ENCODE measurements at places on chromosomes 5 and 9.

GRCh38 chr5:72394688-72395087 is 74.5 kb downstream of the PTCD2 start:
- DNase-seq = no peak

DNA sequence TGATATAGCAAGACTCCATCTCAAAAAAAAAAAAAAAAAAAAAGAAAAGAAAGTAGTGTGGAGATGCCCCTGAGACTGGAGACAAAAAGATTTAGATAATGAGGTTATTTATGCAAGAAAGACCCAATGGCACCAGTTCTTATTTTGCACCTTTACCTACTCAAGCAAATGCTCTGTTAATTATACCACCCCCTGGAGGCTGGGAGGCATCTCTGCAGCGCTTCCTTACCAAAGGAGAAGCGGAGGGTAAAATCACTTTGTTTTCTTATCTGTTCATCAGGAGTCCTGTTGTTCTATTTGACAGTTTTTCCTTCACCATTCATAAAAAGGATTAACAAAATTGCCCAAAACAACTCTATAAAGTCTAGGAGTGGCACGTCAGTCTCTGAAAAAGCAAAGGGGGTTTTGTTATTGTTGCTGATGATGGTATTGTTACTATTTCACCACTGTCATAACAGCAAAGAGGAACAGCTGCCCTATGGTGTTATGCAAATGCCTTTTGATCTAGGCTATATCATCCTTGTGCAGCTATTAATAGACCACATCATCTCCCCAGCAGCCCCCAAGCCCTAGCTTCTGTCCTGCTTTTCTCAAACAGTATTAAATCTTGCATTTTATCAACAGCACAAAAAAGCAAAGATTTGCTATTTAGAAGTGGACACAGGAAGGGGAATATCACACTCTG is 174.0 kb downstream of the PALM2AKAP2 start:
- no peak for DNase-seq

- DNase-seq = no peak
These were observed 123.3 kb upstream of the SLIT3 start for GRCh38 chr5:169424279-169424655.

- DNase-seq = no peak
These were observed 87.0 kb downstream of the ANGPTL2 start for GRCh38 chr9:127035423-127035822.

- DNase-seq = peak; percentile 1
These were observed 615.0 kb upstream of the CHD1 start for GRCh38 chr5:99543841-99544240.

DNA sequence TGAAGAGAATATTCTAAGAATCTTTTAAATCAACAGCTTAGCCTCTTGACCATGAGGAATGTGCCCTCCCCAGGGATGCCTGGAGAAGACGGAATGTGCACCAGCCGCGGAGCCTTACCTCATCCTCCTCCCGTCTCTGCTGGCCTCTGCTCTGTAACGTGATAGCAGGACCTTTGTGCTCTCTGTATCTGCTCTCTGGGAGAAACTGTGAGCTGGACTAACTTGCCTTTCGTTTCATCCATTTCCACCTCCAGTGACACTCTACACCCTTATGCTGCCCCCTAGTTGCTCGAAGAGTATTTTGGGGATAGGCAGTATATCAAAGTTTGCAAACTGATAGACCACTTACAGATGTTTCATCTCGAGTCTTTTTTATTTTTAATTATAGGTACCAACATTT is 141.4 kb downstream of the NPR3 start:
- peak; percentile 59 for DNase-seq

DNA sequence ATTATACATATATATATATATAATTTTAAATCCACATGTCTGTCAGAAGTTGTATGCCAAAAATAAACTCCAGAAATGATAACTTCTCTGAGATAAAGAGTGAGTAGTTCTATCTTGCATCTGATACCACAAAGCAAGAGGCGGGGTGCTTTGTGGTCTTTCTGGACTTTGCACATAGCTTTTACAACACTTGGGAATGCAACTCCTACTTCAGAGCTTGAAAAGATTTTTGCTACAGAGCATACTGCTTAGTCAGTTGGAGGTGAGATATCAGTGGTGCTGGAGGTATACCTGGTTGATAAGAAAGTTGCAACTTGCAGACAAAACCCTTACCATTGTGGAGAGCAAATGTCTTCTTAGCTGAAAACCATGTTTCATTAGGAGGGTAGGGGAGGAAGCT is 1384.5 kb upstream of the NUDT12 start:
- DNase-seq = no peak

GRCh38 chr5:59000211-59000610 is 417.3 kb downstream of the RAB3C start:
- DNase-seq = no peak

DNA sequence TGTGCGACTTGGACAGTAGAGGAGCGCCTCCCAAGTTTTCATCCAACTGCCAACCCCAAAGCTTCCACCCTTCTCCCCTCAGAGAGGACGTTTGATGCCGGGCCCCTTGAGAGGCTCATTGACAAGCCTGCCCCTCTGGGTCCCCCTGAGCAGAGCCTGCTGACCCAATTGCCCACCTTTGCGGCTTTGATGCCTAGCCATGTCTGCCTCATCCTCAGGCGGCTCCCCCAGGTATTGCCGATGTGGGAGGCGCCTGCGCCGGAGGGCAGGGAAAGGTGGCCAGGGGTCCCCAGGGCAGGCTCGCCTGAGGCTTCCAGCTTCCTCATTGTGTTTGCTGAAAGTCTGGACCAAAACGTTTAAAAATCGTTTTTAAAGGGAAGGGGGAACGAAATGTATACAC is 1.4 kb downstream of the ODF2 start:
- no peak for DNase-seq

DNA sequence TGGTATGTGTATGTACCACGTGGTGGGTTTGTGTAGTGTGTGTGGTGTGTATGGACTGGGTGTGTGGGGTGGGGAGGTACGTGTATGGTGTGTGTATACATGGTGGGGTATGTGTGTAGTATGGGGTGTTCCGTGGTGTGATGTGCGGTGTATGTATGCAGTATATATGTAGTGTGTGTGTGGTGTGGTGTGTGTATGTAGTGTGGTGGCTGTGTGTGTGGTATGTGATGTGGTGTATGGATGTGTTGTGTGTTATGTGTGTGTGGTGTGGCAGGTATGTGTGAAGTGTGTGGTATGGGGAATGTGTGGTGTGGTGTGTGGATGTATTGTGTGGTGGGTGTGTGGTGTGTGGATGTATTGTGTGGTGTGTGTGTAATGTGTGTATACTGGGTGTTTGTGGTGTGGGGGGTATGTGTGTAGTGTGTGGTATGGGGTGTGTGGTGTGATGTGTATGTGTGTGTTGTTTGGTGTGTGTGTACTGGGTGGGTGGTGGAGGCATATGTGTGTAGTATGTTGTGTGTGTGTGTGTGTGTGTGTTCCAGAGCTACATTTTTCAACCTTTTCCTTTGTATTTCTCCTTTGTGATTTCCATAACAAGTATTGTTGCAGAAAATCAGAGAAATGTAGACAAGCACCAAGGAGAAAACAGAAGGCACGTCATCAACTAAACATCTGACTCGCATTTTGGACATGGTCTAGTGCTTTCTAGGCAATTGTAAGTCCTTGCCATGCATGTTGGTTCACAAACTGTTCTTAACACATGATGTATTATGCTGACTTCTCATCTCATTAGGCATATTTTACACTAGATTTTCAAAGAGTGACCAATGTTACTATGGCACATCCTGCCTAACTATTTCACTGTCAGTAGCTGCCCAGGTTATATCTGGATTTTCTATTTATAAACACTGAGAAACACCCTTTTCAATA is 13.2 kb downstream of the SEMA4D start:
- no peak for DNase-seq

DNA sequence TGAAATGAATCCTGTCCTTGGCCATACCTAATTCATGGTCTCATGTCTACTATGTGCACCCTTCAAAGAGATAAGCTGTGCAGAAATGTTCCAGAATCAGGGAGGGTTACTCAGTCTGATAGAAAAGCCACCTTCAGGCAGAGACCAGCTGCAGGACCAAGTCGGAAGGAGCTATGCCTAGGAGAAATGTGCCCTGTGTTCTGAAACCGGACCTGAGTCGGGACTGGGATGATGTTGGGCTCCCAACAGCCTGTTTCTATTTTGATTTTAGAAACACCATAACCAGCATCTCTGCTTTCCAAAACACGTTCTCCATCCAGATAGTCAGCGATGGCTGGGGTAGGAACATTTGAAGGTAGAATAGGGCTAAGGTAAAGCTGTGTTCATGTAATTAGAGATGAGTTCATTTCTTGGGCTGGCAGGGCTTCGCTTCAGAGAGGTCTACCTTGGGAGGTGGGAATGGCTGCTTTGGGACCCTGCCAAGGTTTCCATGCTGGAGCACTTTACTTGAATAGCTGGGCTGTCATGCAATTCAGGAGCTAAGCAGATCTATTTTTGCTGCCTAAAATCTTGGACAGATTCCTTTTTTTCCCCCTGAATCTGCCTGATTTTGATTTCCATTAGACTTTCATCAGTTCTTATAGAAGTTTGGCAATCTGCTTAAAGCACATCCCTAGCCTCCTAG is 2.8 kb downstream of the ADCY2 start:
- DNase-seq = no peak

GRCh38 chr5:1788828-1789227 is 10.8 kb downstream of the MRPL36 start:
- no peak for DNase-seq

DNA sequence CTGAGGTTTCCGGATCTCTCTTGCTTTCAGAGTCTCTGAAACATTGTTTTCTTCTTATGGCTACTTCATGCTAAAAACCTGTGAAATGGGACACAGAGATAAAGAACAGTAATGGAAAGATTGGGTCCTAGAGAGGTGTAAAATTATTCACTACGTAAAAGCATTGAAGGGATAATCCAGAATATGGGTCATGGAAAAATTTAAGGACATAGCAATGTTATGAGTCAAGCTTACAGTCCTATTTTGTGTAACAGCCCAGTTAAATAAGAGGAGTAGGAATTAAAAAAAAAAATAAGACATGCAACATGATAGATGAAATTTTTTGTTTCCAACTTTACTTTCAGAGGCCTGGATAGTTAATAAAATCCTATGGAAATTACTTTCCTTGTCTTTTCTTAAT is 61.9 kb upstream of the ELL2 start:
- DNase-seq = peak; percentile 54

GRCh38 chr9:99513441-99514112 is 291.5 kb downstream of the SEC61B start:
- DNase-seq = no peak

- DNase-seq = no peak
These were observed 265.2 kb upstream of the IRX1 start for GRCh38 chr5:3330442-3330841.

DNA sequence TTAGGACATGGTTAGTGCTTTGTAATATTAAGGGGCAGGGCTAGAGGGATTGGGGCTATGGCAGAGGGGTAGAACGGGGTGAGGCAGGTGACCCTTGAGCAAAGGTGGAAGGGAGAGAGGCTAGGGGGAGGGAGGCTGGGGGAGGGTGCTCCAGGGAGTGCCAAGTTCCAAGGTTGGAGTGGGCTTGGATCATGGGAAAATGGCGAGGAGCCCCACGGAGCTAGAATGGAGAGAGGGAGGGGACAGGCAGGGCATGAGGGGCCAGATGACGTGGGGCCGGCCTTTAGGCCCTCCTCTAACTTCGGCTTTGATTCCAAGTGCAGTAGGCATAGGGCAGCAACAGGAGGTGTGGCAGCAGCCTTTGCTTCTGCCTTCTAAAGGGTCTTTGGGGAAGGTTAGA is 171.8 kb upstream of the PANK3 start:
- no peak for DNase-seq

- DNase-seq = no peak
These were observed 190.7 kb downstream of the CD180 start for GRCh38 chr5:67005737-67006499.

GRCh38 chr5:89981878-89982773 is 427.4 kb downstream of the CETN3 start:
- DNase-seq = peak; percentile 65

- no peak for DNase-seq
These were observed 350.4 kb upstream of the CLINT1 start for GRCh38 chr5:158209219-158209908.

- peak; percentile 69 for DNase-seq
These were observed 8.4 kb downstream of the FRRS1L start for GRCh38 chr9:109158651-109159050.

DNA sequence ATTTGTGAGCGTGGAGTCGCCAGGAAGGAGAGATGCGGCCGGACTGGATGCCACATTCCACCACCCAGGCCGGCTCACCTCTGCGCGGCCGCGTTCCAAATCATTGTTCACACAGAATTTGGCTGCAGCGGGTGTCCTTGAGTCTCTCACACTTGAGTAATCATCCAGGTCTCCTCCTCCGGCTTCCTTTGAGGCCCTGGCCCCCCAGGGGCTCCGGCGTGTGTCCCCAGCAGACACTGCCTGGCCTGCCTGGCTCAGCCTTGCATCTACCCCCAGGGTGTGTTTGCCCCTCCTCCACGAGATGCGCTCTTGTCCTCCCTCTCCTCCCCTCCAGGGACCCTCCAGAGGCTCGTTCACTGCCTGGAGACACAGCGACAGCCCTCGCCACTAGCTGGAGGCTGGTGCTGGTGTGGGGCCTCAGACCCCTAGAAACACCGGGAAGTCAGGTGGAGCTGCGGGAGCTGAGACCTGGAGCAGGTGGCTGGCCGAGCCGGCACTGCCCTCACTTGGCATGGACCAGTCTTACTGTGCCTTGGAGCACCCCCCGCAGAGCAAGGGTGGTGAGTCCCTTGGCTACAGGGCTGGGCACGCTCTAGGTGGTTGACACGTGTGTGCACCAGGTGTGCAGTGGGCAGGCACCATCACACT is 7.0 kb upstream of the SLC9A3 start:
- no peak for DNase-seq

GRCh38 chr5:132666310-132667123 is 7.3 kb upstream of the IL4 start:
- DNase-seq = no peak

- DNase-seq = no peak
These were observed 97.9 kb downstream of the WDR41 start for GRCh38 chr5:77394064-77394715.

DNA sequence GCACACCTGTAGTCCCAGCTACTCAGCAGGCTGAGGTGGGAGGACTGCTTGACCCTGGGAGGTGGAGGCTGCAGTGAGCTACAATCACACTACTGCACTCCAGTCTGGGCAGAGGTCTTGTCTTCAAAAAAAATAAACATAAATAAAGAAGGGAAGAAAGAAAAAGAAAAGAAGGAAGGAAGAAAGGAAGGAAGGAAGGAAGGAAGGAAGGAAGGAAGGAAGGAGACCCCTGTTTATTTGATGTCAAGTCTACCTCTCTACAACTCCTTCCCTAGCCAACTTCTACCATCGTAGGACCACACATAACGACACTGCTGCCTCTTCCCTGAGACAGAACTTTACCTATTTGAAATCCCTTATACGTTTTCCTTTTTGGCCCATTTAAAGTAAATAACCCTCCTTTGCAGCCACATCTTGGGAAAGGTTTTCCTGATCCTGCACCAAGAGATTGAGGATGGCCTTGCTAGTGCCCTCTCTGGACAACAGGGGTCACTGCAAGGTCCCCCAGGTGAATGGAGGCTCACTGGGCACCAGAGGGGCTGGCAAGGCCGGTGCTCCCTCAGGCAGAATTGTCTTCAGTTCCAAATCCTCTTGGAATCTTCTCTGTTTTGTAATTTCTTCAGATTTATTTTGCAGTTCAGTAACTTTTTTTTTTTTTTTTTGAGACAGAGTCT is 10.5 kb downstream of the RPS14 start:
- DNase-seq = no peak

GRCh38 chr5:122943050-122943698 is 93.4 kb downstream of the PPIC start:
- DNase-seq = no peak
